CD8-positive, alpha-beta memory T cell (primary cell): ENCODE measurements at places on chromosomes 5 and 9.

GRCh38 chr9:11933926-11934325 is 759.3 kb upstream of the TYRP1 start:
- no peak for DNase-seq

GRCh38 chr5:54388811-54389210 is 66.7 kb upstream of the HSPB3 start:
- no peak for DNase-seq

- no peak for DNase-seq
These were observed 23.0 kb upstream of the NSG2 start for GRCh38 chr5:174022384-174023095.

GRCh38 chr9:8895861-8896224 is 1096.3 kb upstream of the DMAC1 start:
- DNase-seq = no peak

DNA sequence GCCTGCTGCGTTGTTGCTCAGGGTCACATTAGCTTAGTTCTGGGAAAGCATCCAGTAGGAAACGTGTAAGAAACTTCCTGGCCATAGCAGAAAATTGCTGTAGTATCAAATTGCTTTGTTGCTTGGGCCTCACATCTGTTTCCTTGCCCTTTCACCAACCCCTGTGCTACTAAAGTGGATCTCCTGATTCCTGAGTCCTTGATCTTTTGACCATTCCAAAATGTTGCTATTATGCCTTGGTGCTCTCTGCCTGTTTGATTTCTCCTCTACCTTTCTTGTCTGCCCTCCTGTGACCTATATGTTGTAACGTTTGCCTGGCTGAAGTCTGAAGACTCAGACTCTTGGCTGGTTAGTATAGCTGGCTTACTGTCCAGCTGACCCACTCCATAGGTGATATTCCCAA is 350.5 kb downstream of the ADGRV1 start:
- no peak for DNase-seq

DNA sequence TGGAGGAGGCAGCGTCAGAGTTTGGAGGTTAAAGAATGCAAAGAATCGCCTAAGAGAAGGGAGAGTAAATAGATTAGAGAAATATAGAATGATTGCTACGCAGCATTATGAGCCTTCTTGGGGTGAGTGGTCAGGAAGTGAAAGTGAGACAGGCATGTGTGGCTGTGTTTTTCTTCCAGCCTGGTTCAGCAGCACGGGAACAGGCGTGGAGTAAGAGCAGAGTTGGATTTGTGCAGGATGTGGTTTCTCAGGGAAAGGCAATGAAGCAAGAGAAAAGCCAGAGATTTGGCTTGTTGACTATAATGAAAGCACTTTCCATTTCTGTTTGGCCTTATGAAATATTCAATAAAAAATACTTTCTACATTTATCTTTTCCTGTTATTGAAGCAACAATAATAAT is 34.3 kb upstream of the FRMD3 start:
- DNase-seq = no peak

DNA sequence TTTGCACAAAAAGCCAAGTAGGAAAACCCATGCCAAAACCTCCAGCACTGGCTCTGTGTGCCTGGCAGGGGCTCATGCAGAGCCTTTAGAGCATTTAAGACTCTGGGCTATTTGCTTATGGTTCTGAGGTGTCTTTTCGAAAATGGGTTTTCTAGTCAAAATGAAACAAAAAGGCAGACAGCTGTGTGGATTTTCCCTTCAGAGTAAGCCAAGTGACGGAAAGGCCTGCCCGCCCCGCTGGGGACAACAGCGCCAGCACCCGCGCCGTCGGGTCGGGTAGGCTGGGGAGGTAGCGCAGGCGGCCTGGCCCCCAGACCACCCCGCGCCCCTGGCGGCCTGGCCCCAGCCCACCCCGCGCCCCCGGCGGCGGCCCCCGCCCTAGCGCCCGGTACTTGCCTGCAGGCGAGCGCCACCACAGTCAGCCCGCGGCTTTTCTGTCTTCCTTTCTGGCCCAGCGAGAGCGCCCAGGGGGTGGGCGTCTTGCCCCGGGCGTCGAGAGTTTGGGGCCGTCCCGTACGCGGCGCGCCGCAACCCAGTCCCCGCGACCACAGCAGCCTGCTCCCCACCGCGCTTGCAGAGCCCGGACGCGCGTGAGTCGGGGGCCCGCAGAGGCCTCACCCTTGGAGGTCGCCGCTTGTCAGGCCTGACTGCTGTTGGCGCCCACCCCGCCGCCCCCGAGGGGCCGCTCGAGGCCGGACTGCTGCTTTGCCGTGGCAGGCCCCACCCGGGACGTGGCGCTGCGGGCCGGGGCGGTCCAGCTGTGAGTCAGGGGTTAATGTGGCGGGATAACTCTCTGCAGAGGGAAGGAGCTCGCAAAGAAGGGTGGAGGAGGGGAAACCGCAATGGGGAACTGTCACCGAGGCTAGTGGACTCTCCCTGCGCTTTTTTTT is at the start of gene TICAM2:
Gene TICAM2, minus strand, starts transcription at position 779 of the 890 bp plus-strand sequence. CDS start 21,223 bp downstream, outside the sequence.
- DNase-seq = peak; percentile 49

DNA sequence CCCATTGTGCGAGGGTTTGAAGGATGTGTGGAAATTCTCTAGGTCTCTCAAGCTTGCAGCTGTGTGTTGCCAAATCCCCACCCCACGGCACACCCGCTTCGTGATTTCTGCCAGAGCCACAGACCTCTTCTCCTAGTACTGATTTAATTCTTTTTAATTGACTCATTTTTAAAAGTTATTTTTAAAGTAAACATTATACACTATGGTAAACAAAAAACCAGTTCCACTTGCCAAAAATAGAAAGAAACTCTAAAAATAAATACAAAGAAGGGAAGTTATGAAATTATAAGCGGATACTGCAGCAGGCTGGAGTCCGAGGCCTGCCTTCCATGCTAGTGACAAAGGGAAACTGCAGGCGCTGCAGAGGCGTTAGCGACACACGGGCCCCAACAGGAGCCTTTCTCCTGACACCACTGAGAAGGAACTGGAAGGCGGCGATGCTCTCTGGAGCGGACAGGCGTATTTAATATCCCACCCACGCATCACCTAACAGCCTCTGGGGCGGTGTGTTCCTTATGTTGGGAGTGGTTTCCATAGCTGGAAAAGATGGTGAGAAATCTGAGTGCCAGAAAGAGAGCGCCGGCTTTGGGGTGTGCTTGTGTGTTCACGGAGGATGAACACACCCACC is 122.5 kb downstream of the COL23A1 start:
- no peak for DNase-seq

DNA sequence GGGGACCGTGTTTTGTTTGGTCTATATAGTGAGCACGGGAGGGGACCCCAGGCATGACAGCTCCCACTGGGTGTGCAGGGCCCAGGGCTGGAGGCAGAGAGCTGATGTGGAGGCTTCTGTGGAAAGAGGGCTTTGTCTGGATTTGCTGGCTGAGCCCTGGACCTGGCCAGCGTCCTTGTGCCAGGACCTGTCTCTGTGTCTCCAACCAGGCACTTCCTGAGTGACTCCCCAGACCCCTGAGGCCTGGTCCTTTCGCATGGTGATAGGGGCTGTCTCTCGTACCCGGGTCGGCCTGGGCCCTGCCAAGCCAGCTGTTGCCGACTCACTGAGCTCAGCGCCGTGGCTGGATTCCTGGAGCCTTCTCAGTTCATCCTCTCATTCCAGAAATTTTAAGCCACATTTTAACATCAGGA is 77.6 kb downstream of the ADAMTS2 start:
- DNase-seq = no peak

- no peak for DNase-seq
These were observed 43.7 kb downstream of the FGF18 start for GRCh38 chr5:171462928-171463861.

DNA sequence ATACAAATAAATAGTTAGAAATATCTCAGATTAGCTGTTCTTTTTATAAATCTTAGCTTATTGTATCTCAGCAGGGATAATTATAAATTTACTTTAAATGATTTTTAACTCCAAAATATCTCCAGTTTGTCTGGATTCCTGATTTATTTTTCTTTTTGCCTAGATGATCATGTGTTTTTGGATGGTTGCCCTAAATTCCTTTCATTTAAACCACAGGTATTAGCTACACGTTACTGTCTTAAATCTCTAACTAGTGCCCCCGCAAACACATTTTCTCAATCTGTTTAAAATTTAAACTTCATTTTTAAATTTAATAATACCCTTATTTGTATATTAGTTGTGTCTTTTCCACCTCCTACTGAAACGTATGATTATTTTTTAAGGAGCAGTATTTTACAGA is 5.6 kb downstream of the FER start:
- no peak for DNase-seq

GRCh38 chr5:39475159-39475571 is 50.4 kb upstream of the DAB2 start:
- DNase-seq = no peak

DNA sequence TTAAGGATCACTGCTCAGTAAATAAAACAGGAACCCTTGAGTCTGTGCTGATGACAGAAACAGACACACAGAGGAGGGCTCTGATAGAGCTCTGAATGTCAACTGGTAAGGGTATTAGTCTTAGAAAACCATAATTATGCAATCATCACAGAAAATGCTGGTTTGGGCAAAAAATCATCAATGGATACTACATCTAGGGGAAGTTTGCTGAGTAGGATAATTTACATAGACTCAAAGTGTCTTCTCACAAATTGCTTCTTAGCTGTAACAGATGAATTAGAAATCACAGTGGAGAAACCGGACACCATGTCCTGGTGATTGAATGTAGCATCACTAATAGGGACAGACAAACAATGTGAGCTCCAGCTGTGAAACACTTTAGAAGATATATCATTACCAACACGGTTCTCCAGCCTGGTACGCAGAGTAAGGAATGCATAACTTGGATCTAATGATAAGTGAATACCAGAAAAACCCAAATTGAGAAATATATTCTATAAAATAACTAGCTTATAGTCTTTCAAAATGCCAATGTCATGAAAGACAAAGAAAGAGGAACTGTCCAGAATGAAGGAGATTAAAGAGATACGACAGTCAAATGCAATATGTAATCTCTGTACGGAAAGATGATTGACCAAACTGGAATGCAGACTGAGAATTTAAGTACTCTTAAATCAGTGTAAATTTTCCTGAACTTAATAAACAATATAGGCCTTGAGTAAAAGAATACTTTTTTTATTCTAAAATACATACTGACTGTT is 17.3 kb downstream of the CHD1 start:
- DNase-seq = no peak

DNA sequence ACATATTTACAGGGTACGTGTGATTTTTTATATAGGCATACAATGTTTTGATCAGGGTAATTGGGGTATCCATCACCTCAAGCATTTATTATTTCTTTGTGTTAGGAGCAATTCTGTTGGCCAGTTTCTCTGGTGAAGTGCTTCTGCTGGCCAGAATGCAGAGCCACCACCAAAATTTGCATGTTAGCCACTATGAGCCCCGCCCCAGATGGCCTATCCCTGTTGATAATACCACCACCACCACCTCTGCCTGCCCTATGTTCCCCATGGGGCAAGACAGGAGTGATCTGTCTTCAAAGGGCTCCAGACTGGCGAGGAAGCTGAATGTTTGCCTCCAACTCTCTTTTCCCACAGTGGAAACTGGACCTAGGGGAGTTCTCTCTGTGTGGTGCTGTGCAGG is 26.0 kb upstream of the JAK2 start:
- DNase-seq = no peak

DNA sequence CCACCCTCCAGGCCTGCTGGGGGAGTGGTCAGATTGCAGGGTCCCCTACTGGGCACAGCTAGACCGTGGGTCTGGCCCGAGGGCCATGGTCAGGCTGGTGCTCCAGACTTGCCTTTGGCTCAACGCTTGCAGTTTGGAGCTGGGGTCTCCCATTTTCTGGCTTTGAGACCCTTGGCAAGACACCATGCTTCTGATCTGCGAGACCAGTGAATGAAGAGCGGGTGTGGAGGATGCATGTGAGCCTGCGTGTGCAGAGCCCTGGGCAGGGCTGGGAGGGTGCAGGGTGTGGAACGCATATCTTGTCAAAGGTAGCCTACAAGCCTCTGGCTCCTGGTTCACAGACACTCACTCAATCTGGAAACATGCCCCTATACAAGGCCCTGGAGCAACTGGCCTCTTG is 6.1 kb upstream of the MRNIP start:
- DNase-seq = no peak

GRCh38 chr9:114123031-114123977 is 24.2 kb upstream of the KIF12 start:
- no peak for DNase-seq

DNA sequence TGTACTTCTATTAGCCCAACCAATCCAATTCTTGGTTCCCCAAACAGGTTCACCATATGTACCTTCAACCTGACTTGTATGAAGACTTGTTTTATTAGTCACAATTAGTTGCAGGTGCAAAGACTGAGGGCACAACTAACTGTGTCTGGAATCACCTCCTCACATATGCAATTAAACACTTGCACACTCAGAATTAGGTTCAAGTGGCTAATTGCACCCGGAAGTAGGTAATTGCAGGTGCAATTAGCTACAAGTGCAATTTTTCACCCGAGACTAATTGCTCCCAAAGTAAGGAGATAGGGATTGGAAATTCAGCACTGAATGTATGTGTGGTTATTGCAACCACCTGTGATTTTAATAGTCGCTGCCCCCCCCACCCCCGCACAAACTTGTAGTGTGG is 338.9 kb downstream of the ZSWIM6 start:
- no peak for DNase-seq

- no peak for DNase-seq
These were observed 45.1 kb downstream of the PDE8B start for GRCh38 chr5:77255617-77256016.

DNA sequence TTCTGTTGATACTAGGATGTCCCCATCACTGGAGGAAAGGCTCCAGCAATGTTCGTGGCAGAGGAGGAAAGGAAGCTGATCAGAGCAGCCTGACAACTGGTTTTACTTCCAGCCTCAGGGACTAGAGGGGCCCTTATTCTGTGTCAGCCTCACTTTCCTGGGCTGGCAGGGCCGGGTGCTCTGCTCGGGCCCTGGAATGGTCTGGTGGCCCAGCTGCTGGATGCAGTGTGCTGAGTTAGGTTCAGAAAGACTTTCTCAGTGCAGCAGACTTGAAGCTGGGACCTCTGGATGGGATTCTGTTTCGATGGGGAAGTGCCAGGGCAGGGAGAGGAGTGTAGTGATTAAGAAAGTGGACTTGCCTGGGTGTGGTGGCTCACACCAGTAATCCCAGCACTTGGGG is 81.0 kb downstream of the MACROH2A1 start:
- no peak for DNase-seq
